ENCODE measurements at places on chromosomes 2 and 18. TPM values are rescaled to one million over a fixed set of nuclear protein-coding genes. Genes with fewer than 3 reads are reported as not detected.

CERKL gene
- 2.0 TPM for total RNA-seq

COLEC12 gene
- 0.50 TPM for total RNA-seq

AQP12A gene
- total RNA-seq: not detected

SERPINB3 gene
- total RNA-seq: 12.7 TPM

RUFY4 gene
- total RNA-seq: not detected

IL18R1 gene
- total RNA-seq: 3.9 TPM
